ENCODE measurements at places on chromosomes 1 and 21. TPM values are rescaled to one million over a fixed set of nuclear protein-coding genes. Genes with fewer than 3 reads are reported as not detected.

Gene ZFP69B
- 14.3 TPM for total RNA-seq

Gene OR2T29
- total RNA-seq: not detected

Gene BEST4
- total RNA-seq: 0.23 TPM

Gene TIE1
- 2.2 TPM for total RNA-seq

Gene KLF17
- total RNA-seq: 0.34 TPM

Gene CASQ1
- total RNA-seq: 0.16 TPM

Gene SH2D1B
- not detected for total RNA-seq

Gene SLC2A5
- total RNA-seq: not detected
